Upper lobe of right lung (tissue), 1 donor: ENCODE measurements at places on chromosomes 13 and 19. TPM values are rescaled to one million over a fixed set of nuclear protein-coding genes. Genes with fewer than 3 reads are reported as not detected.

DNA sequence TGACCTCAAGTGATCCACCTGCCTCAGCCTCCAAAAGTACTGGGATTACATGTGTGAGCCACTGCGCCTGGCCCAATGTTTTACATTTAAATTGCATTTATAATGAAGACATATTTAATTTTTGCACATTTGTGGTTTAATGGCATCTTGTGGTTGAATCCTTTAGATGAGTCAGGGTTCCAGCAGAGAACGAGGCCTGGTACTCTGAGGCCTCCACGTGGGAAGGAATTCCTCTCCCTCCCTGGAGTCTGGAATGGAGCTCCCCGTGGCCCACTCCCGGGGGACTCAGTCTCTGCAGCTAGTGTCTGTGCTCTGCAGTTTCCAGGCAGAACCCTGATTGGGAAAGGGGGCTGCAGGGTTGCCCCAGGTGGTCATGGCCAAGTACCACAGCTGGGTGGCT is 24.2 kb downstream of the ZFR2 start:
- no peaks in the 10 kb centered on the region for H3K4me1 ChIP-seq
- H3K36me3 ChIP-seq = no peaks in the 10 kb centered on the region
- no peak overlapping the region for H3K4me3 ChIP-seq
- H3K27me3 ChIP-seq = no peaks in the 10 kb centered on the region
- no peak overlapping the region for H3K27ac ChIP-seq

Gene NAPSA
- total RNA-seq = 1,895 TPM

DNA sequence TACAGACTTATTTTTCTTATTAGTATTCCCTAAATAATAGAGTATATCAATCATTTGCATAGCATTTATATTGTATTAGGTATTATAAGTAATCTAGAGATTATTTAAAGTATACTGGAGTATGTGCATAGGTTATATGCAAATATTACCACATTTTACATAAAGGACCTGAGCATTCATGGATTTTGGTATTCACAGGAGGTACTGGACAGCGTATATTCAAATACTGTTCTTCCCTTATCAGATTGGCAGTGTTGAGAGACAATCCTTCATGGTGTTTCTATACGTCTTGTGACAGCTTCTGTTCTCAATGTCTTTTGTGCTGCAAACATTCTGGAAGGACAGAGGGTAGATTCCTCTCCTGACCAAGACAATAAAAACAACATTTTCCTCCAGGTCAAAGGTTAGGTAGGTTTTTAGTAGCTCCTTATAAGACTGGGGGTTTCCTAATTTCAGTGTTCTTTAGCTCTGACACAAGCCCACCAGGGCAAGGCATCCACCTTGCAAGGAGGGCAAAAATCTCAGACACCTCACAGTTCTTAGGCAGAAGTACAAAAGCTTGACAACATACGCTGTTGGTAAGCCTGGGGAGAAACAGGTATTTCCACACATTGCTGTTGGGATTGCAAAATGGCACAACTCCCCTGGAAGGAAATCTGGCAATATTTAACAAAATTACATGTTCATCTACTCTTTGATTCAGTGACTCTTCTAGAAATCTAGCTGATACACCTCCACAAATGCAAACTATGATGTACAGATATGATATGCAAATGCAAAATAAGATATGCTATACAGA is 20.6 kb upstream of the PCCA start:
- no peak overlapping the region for H3K4me3 ChIP-seq
- peaks cover 6% of the 10 kb centered on the region for H3K27me3 ChIP-seq
- DNase-seq = no peak
- H3K4me1 ChIP-seq = no peaks in the 10 kb centered on the region
- H3K36me3 ChIP-seq = no peaks in the 10 kb centered on the region
- H3K27ac ChIP-seq = no peak overlapping the region

Gene CGB8
- not detected for total RNA-seq

GRCh38 chr13:53121131-53121773 is 92.6 kb downstream of the OLFM4 start:
- no peaks in the 10 kb centered on the region for H3K36me3 ChIP-seq
- H3K4me1 ChIP-seq = no peaks in the 10 kb centered on the region
- H3K27ac ChIP-seq = no peak overlapping the region
- no peak overlapping the region for H3K4me3 ChIP-seq

Gene NHLRC3
- 28.8 TPM for total RNA-seq

Gene GPATCH1
- 7.0 TPM for total RNA-seq
